ENCODE measurements at places on chromosomes 2 and 18. TPM values are rescaled to one million over a fixed set of nuclear protein-coding genes. Genes with fewer than 3 reads are reported as not detected.

GRCh38 chr18:37481072-37481471 is 84.5 kb downstream of the CELF4 start:
- no peak for DNase-seq

Gene PROM2
- 0.22 TPM for total RNA-seq

Gene PPP1R1C
- total RNA-seq: not detected

Gene SH3RF3
- 5.2 TPM for total RNA-seq

- DNase-seq: peak; percentile 78
Observed at GRCh38 chr2:75604484-75604883, 42.1 kb upstream of the MRPL19 start.

Gene PDCD1
- total RNA-seq: not detected

DNA sequence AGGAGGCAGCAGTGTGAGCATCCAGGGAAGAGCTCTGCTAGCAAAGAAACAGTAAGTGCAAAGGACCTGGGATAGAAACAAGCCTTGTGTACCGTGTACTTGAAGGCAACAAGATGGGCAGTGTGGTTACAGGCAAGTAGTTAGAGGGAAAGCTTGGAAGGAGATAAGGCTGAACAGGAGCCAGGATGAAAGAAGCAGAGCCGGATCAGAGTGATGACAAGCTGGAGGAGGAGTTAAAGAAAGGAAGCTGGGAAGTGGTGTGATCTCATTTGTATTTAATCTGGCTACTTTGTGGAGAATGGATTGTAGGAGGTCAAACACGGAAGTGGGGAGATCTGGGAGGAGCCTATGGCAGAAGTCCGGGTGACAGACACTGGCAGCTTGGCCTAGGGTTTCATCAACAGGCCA is 44.7 kb upstream of the VPS54 start:
- DNase-seq: peak; percentile 63

- peak; percentile 10 for DNase-seq
Observed at GRCh38 chr2:235183786-235184185, 232.0 kb downstream of the SH3BP4 start.

- no peak for DNase-seq
Observed at GRCh38 chr2:240247868-240248720, 107.6 kb upstream of the OTOS start.

GRCh38 chr2:182650704-182651103 is 65.4 kb upstream of the DNAJC10 start:
- peak; percentile 74 for DNase-seq

GRCh38 chr2:35931626-35932025 is 424.0 kb upstream of the CRIM1 start:
- DNase-seq: no peak

DNA sequence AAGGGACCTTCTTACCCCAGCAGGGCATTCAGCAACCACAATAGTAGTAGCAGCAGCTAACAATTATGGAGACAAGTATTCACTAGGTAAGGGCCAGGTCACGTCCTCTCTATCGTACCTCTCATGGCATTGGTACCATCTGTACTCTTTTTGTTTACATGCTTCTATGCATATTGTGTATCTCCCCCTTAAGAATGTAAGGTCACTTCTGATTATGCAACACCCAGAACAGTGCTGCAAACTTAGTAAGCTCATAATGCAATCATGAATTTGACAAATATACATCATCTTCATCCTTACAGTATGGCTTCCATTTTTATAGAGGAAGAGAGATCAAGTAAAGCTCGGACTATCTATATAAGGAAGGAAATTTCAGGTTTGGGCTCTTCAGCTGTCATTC is 46.1 kb downstream of the SPRED2 start:
- DNase-seq: no peak

- DNase-seq: no peak
Observed at GRCh38 chr2:88196490-88197087, 26.4 kb downstream of the THNSL2 start.

DNA sequence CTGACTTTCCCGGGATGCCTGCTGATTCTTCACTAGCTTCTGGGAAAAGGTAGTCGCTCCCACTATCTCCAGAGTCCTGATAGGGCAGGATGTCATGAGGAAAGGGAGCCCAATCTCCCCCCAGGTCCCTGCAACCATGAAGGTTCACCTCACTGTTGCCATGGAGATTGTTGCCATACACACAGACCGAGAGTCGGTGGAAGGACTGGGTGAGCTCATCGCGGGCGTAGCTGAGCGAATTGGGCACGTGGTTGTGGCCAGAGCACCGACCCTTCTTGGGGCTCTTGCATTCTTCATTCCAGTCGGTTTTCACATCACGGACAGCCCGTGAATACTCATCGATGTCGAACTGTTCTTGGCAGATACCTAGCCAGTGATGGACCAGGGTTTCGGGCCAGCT is 97.4 kb downstream of the MEP1B start:
- DNase-seq: no peak

Gene ZNF804A
- total RNA-seq: 0.76 TPM

Gene MROH2A
- not detected for total RNA-seq

- peak; percentile 83 for DNase-seq
Observed at GRCh38 chr18:55510809-55511208, 77.2 kb downstream of the TCF4 start.

Gene UCN
- not detected for total RNA-seq

DNA sequence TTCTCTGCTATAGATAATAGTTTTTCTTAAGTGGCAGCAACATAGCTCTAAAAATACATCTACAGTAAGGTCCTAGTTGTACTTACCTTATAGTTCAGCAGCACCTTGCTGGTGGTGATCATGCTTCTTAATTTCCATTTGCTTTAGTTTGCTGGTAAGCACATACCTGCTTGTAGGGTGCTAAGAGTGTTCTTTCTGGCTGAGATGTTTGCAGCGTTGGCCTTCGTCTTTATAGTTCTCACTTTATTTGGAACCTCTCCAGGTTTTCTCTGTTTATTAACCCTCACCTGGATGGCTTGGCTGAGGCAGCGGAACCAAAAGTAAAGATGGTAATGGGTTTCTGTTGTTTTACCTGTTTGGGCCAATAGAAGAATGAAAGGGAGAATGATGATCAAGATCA is 123.6 kb upstream of the EFEMP1 start:
- no peak for DNase-seq

DNA sequence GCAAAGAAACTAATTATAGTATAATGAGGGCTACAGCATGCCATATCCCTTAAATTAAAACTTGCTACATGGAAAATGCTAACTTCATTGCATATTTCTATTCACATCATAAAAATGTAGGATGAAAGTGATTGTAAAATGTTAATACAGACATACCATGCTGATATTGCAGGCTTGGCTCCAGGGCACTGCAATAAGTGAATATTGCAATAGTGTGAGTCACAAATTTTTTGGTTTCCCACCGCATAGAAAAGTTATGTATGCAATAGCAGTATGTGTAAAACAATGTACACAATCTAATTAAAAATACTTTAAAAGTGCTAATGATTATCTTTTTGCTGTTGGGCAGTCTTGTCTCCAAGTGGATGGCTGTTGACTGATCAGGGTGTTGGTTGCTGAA is 162.1 kb downstream of the CD8B2 start:
- peak; percentile 23 for DNase-seq

DNA sequence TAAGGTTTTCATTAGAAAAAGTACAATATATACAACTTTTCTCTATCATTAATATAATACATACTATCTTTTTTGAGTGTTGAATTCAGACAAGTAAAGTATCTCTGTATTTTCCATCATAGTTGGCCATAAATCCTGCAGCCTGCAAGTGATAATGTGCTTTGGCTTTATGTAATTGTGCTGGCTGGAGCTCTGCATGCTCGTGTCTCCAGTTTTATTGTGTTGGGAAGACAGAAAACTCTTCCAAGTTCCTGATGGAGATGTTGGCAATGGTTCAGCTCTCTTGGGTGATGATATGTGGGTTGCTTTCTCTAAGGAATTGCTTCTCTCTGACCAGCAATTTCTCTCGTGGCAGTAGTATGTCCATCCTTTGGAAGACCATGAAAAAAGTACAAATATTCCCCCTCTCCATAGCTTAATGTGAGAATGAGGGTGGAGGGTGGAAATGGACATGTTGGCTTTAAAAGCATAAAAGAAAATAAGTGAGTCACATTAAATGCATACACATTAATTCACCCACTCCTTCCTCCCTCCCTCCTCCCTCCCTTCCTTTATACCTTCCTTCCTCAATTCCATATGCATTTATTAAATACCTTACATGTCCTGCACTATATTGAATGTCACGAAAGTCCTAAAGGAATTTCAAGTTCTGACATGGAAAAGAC is 344.2 kb downstream of the MTX2 start:
- peak; percentile 61 for DNase-seq

Gene FAM228A
- total RNA-seq: 2.1 TPM

GRCh38 chr2:233469261-233470010 is 97.1 kb downstream of the USP40 start:
- DNase-seq: no peak

GRCh38 chr18:7684966-7685365 is 117.8 kb downstream of the PTPRM start:
- DNase-seq: no peak

DNA sequence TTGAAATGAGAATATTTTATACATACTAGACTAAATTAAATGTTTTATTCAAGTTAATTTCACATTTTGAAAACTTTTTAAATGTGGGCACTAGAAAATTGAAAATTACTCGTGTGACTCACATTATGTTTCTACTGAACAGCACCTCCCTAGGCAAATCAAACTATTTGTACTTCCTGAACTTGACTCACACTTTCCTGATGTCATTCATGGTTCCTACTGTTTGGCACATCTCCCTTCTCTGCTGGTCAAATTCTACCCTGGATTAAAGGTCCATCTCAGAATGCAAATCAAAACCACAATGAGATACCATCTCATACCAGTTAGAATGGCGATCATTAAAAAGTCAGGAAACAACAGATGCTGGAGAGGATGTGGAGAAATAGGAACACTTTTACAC is 16.7 kb downstream of the LHCGR start:
- DNase-seq: peak; percentile 91

GRCh38 chr2:98311771-98312545 is 34.3 kb upstream of the CNGA3 start:
- DNase-seq: no peak

DNA sequence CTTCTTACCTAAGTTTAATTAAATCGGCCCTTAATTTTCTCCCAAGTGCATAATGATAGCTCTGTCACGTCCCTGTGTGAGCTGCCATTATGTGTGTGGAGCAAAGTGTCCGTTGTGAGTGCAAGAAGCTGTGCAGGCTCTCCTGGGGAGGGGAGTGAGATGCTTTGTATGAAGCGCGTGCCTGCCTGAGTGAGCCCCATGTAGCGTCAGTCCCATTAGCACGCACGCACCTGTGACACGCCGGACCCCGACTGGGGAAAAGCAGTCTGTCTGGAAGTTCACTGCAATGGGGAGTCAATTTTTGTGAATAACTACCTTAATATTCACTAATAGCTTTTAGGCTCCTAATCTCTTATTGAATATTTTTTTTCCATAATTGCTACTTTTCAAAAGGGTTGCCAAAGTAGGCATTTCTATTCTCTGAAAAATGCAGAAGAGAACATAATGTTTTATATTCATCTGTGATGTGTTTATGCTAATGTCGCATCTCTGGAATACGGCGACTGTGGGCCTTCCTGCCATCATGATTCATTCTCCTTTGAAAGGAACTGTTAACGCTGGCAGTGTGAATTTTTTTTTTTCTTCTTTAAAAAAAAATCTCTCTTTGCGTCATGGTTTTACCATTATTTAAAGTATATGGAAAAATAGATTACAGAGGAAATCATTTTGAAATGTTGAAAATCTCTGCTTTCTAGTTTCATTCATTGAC is 157.7 kb downstream of the COL4A4 start:
- DNase-seq: no peak

DNA sequence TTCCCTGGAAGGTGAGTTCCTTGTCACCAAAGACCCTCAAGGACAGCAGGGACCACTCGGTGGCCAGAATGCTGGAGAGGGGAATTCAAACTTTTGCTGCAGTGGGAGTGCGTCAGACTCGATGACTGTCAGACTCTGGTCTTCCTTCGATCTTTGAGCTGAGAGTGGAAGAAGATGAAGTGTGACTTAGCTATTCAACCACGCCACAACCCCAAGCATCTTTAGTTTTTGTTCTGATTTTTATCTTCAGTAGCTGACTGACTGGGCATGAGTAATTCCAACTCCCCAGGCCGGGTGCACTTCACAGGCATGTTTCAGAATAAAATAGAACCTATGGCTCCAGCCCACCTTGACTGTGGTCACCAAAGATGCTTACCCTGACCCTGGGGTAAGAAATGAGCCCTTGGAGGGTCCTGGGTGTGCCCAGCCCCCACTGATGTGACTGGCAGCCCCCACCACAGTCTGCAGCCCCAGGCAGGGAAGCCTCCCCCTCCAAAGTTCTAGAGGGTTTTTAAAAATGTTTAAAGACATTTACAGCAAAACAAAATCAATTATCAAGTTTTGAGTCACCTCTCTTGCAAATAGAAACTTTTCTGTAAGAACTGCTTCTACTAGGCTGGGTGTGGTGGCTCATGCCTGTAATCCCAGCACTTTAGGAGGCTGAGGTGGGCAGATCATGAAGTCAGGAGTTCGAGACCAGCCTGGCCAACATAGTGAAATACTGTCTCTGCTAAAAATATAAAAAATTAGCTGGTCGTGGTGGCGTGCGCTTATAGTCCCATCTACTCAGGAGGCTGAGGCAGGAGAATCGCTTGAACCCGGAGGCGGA is 24.9 kb upstream of the YWHAQ start:
- peak; percentile 96 for DNase-seq

Gene NDUFV2
- total RNA-seq: 80.7 TPM

- DNase-seq: no peak
Observed at GRCh38 chr2:79393107-79393685, 119.7 kb upstream of the CTNNA2 start.

DNA sequence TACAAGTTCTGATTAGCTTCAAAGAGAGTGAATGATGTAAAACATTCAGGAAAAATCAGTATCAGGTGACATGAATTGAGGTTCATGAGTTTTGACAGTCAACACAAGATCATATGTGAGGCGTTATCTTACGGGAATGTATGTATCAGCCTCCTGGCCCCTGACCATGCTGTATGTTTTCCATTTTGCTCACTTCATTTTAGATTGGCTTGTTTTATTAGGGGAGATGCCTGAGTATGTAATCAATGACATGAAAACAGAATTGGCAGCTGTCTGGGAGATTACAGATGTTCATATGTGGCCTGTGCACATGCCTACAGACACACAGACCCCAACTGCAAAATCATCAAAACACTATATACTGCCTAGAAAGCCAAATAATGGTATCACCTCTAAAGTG is 168.5 kb upstream of the RND3 start:
- DNase-seq: no peak

Gene COBLL1
- 1.8 TPM for total RNA-seq

GRCh38 chr2:242085941-242086621 is 216.6 kb downstream of the RTP5 start:
- peak; percentile 59 for DNase-seq

- DNase-seq: no peak
Observed at GRCh38 chr2:97644023-97644717, 1.7 kb upstream of the COX5B start.

- no peak for DNase-seq
Observed at GRCh38 chr2:239600001-239600593, 199.3 kb upstream of the HDAC4 start.

Measured in GM23248 (cell line).